ENCODE measurements at places on chromosomes 11 and 22. TPM values are rescaled to one million over a fixed set of nuclear protein-coding genes. Genes with fewer than 3 reads are reported as not detected.

The SPON1 gene
- total RNA-seq, result not detected

The SYCE3 gene
- total RNA-seq, result 0.45 TPM

The GSTT2B gene
- total RNA-seq, result 0.39 TPM

The MYBPC3 gene
- not detected for total RNA-seq

The SAA2 gene
- not detected for total RNA-seq

Measured in A549 treated with Mapracorat at 1 μM for 4 hours (cell line).